Activated T-helper 17 cell treated with anti-CD3 and anti-CD28 coated beads, Interleukin-2, amount 50 U/mL, for 72 hours (primary cell): ENCODE measurements at places on chromosomes 5 and 9.

GRCh38 chr9:106655966-106656365 lies 207.0 kb upstream of the ZNF462 start:
- ATAC-seq: no peak

DNA sequence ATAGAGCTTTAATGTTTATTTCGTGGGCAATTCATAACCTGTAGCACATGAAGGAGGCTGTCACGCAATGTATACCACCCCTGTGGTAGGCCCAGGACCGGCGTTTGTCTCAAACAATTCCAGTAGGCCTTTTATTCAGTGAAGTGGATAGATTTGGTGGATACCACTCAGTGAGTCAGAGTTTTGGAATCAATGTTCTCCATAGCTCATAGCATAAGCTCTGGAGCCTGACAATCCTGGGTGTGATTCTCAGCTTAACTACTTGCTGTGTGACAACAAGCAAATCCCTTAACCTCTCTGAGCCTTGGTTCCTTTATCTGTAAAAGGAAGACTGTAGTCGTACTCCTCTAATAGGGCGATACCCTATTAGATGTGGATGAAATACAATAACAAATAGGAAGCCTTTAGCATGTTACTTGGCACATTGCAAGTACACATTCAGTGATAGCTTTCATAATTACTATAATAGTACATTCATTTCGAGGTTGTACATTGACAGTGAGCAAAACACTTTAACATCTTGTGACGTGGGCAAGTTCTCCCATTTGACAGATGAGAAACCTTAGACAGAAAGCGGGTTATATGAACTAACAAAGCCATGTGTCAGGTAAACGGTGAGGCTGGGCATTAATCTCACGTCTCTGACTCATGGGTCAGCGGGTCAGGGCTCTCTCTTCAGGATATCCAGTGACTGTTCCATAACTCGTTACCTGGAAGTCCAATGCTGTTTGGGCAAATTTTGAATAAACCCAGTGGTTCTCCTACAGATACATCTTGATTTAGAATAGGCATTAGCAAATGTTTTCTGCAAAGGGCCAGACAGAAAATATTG lies 130.8 kb downstream of the C9orf152 start:
- peak; percentile 92 for ATAC-seq

DNA sequence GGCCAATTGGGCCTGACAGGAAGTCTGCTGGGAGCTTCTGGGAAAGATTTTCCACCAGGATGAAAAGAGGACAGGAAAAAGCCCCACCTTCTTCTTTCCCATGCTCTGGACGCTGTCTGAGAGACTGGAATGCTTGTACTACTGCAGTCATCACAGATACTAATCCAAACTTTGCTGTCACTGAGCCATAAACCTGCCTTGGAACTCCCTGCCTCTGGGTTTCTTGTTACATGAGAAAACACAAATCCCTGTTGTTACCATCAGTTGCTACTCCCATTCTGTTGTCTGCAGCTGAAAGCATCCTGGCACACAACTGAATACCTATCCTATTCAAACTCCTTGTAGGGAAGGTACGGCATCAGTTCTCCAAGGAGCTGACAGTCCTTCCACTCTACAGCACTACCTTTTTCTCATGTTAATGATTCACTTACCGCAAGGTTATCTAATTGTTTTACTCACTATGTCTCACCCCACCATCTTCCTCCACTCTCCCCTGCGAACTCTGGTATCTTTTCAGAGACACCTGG lies 167.5 kb downstream of the CDK5RAP2 start:
- ATAC-seq: no peak

- ATAC-seq: no peak
Observed at GRCh38 chr5:158207733-158208132, 348.8 kb upstream of the CLINT1 start.

GRCh38 chr5:38463634-38464521 lies 92.6 kb downstream of the LIFR start:
- ATAC-seq: no peak

DNA sequence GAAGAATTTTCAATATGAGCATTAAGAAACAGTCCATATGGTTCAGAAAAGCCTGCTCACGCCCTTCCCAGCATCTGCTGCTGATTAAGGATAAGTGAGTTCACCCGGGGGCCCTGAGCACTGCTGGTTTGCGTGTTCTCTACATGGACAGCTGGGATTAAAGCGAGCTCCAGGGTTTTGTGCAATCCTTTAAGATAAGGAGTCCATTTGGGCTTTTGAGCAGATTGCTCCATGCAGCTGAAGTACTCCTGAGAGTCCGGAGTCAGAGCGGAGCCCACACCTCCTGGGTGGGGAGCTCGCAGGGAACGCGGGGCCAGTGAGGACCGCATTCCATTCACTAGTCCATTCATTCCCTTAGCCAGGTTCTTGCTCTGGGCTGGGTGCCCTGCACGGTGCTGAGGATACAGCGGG lies 149.3 kb upstream of the COL5A1 start:
- no peak for ATAC-seq

DNA sequence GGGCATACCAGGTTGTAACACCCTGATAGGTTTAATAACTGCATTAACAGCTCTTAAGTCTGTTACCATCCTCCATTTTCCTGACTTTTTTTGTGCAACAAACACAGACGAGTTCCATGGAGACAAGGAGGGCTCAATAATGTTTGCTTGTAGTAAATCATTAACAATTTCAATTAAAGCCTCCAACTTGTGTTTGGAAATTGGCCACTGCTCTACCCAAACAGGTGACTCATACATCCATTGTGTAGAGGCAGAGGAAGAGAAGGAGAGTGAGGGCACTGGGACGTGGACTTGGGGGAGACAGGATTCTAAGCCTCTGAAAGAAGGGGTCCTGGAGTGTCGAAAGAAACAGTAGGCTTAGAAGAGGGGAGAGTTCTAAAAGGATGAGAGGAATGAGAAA lies 213.6 kb upstream of the KCNN2 start:
- no peak for ATAC-seq

DNA sequence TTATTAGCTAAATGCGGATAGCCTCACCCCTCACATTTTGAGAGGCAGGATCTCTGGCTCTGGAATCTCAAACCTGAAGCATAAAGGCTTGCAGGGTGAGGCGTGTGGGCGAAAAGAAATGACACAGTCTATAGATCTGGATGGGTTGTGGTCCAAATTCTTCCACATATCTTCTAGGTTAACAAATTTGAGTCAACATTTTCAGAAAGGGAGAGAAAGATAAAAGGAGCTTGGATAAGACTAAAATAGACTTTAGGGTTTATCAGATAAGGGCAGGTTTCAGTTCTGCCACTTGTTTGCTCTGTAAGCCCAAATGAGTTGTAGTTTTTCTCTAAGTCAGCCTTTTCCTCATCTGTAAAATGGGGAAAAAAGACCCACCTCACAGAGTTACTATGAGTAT lies 220.9 kb downstream of the TRIM32 start:
- ATAC-seq: no peak

- ATAC-seq: no peak
Observed at GRCh38 chr5:69350664-69351063, 18.1 kb upstream of the CCDC125 start.

DNA sequence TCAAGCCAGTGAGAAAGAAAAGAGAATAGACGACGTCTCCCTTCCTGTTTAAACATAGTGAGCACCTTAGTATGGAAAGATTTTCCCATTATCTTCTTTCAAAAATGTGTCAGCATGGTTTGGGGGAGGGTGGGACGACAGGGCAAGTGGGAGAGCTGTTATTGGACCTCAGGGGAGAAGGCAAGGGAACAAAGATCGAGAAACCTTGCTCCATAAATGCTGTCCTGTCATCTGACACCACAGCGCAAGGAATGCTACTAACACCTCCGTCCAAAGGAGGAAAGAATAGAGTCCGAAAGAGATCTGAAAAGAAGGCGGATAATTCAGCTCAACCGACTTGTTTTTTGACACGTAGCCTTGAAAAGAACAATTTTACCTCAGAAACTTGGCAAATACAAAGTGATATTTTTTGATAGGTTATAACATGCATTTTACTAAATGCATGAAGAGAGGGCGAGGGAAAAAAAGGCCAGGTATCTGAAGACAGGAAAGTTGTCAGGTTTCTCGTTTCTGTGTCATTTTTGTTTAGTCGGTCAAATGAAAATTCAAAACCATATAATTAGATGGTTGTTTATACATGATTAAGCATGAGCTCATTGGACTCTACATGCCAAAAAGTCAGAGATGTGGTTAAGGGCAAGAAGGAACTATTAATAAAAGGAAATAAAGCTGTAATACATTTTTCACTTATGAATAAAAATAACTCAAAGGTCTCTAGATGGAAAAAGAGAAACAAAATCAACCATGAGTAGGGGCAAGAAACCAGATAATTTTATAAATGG lies 155.7 kb downstream of the GLIS3 start:
- ATAC-seq: no peak

- ATAC-seq: no peak
Observed at GRCh38 chr5:67974054-67974453, 241.5 kb upstream of the PIK3R1 start.

GRCh38 chr5:79225026-79225425 lies 10.9 kb upstream of the JMY start:
- ATAC-seq: peak; percentile 39

DNA sequence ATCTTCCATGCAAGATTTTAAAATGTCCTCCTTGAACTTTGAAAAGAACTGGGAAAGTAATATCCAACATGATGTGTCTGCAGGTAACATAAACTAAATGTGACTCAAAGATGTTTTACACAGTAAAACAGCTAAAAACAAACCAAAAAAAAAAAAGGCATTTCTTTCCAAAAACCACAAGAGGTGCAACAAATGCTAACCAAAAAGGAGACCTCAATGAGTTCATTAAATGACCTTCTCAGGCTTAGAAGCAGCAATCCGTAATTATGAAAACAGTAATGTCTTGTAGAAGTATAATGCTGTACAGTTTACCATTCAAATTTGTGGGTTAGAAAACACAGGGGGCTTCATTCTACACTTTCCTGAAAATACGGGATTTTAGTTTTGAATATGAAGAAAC lies 2.5 kb downstream of the RNF145 start:
- ATAC-seq: no peak

DNA sequence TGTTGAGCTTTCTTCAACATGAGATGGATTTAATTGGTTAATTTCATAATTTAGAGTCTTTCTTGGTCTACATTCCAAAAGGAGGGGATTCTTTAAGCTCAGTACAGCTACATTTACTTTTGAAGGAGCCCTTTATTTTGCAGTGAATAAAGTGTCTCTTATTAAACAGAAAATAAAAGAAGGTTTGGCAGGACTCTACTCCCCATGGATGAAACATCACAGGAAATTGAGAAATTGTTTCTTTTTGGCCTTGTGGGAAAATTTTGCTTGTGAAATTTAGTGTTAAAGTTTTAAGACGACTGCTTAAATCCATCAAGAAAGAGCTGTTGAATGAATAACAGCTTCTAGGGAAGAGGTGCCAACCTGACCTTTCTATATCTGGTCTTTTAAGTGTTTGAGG lies 187.7 kb downstream of the NTRK2 start:
- ATAC-seq: no peak

GRCh38 chr5:176642675-176643490 lies 4.4 kb upstream of the TSPAN17 start:
- ATAC-seq: no peak

DNA sequence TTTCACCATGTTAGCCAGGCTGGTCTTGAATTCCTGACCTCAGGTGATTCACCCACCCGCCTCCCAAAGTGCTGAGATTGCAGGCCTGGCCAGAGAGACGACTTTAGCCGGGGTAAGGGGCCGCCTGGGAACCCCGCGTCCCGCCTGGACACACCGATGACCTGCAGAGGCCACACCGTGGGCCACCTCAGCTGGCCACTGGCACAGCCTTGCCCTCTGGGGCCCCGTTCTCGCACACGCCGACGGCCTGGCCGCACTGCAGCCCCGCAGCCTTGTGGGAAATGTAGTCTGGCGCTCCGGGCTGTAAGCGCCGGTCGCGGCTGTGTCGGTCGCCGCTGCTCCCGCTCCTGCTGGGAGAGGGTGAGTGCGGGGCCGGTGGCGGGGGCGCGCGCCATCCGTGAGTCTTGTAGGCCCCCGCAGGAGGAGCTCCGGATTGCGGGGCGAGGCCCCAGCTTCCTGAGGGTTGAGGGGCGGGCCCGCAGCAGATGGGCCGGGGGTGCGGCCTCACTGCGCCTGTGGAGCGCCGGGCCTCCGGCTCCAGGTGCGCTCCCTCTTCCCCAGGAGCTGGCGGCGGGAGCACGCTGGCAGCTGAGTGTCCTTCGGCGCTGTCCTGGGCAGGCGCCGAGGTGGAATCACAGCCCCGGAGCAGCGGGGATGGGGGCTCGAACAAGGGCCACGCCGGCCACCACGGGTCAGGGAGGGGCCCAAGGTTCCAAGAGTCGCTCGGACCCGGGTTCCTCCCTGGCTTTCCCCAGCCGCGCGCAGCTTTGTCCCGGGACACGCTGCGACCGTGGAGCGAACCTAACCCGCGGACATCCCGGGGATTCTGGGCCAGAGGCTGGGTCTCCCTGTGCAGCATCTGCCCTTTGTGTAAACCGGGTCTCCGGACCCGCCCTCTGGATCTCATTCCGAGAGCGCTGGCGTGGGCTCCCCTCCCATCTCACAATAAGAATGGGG lies at the start of gene ZFP2:
TSS of gene ZFP2 (plus strand) at position 299 of the 957 bp plus-strand sequence. CDS start 35,401 bp downstream, outside the sequence.
- ATAC-seq: peak; percentile 91

GRCh38 chr5:159456722-159457465 lies 126.6 kb upstream of the IL12B start:
- ATAC-seq: peak; percentile 85

DNA sequence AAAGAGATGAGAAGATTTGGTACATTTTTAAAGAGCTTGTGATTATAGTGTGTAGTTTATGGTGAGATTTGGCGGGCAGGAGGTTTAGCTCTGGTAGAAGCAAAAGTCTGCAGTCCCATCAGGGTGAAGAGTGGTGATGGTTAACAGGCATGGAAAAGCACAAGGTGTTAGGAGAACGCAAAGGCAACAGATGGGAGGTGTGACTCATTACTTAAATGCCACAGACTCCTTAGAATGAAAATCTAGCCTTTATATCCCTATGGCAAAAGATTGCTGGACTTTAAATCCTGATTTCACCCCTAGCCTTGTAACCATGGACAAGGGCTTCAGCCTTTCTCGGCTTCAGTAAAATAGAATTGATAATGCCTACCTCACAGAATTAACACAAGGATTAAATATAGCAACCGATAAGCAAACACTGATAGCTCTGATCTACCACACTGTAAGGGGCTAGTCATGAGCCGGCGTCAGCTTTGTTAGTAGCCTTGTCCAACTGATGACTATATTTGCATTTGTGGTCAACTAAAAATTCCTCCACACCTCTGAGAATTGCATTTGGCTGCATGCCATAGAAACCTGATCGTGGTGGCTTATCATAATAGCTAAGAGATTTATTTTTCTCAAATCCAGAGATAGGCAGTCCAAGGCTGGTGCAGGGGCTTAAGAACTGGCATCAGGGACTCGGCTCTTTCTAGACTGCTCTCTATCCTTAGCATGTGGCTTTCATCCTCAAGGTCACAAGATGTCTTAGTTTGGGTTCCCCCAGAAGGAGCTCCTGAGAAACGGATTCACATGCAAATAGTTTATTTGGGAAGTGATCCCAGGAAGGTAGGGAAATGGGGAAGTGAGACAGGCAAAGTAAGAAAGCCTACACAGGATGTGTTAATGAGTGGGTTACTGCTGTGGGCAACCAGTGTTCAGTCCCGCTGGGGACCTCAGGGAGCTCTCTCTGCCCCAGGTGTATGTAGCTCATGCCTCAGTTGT lies 19.6 kb downstream of the MFAP3 start:
- ATAC-seq: peak; percentile 19

- ATAC-seq: peak; percentile 88
Observed at GRCh38 chr5:98309785-98310598, 463.5 kb upstream of the RGMB start.

- ATAC-seq: no peak
Observed at GRCh38 chr5:44997506-44997905, 188.8 kb downstream of the MRPS30 start.

GRCh38 chr9:110602281-110602680 lies 22.7 kb upstream of the SVEP1 start:
- ATAC-seq: no peak

- no peak for ATAC-seq
Observed at GRCh38 chr5:33322632-33323031, 118.1 kb upstream of the TARS1 start.

GRCh38 chr5:77133061-77133758 lies 46.1 kb upstream of the ZBED3 start:
- peak; percentile 45 for ATAC-seq
